RPMI8226 (cell line): ENCODE measurements at places on chromosomes 11 and 22.

GRCh38 chr22:47786650-47787290 lies 1024.3 kb downstream of the TBC1D22A start:
- no peak for DNase-seq

GRCh38 chr11:110971140-110971539 lies 258.9 kb upstream of the ARHGAP20 start:
- DNase-seq = no peak

GRCh38 chr22:48404801-48405447 lies 1422.7 kb downstream of the BRD1 start:
- DNase-seq = no peak

GRCh38 chr22:30396871-30397655 lies at the start of gene SEC14L2:
TSS of gene SEC14L2 (plus strand) at chr22:30397018. CDS start at chr22:30397117, 99 bp downstream.
- peak; percentile 33 for DNase-seq

DNA sequence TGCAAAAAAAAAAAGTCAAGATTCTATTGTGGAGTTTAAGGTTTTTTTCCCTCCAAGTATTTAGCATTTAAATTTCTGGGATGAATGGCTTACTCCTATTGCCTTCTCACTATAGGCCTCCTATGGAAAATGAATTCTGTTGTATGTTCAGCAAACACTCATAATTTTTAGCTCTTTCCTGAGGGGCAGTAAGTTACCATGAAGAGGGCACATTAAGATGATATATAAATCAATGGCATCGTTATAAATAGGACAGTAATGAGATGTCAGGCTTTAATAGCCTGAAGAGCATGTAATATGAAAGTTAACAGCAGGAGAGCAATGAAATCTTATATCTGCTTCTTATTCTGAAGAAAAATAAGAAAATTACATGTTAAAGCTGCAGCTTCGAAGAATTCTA lies 32.9 kb downstream of the C11orf87 start:
- no peak for DNase-seq

- no peak for DNase-seq
Measured at GRCh38 chr11:120268686-120269085, 28.7 kb downstream of the POU2F3 start.

- no peak for DNase-seq
Measured at GRCh38 chr11:114215871-114216795, 80.1 kb upstream of the NNMT start.

- DNase-seq = peak; percentile 78
Measured at GRCh38 chr22:35539910-35540594, 579 bp upstream of the RASD2 start.

GRCh38 chr11:29019960-29020683 lies 911.9 kb downstream of the METTL15 start:
- DNase-seq = no peak

GRCh38 chr22:30198921-30199320 lies 47.6 kb downstream of the LIF start:
- no peak for DNase-seq

DNA sequence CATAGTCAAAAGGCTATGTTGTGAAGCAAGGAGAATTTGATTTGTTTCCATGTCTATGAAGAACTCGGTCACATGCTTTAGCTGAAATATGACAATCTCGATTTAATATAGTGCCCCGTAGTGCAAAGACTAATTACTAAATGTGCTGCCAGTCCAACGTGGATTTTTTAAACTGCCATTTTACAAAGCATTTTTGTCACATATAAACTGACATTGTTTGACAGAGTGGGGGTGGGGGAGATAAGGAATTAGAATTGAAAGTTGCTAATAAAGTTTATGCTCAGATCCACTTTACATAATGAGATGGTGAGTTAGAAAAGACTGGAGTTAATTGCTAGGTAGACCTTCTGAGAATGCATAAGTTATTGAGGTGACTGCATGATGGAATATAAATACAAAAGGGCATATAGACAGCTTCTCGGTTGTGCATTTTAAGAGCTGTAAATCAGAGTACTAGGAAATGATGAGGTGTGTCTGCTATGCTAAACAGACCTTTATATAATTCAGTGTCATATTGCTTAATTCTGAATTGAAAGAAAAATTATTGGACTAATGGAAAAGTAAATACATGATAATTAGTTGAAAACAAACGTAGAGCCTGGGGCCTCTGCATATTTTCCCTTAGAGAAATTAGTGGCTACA lies 158.9 kb upstream of the MTNR1B start:
- no peak for DNase-seq

DNA sequence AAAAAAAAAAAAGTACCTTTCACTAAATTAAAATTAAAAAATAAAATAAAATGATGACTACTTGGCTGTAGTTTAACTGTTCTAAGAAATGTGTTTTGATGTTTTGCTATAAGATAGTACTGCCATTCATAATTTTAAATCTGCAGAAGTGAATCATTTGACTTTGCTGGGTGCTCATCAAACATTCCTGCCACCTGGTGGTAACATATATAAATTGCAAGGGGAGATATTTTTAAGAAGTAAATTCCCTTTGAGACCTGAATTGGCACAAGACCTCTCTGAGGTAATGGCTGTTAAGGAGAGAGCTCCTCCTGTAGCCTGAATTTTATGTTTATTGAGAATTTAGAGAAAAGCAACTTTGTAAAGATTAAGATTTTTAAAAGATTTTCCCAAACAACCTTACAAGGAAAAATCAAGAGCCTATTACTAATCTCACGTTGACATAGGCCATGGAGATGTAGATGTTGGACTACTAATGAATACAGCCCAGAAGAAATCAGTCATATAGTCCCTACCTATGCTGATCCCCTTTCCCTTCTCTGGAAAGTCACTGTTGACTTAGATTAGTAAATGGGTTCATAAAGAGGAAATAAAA lies 11.9 kb upstream of the NARS2 start:
- DNase-seq = peak; percentile 28

DNA sequence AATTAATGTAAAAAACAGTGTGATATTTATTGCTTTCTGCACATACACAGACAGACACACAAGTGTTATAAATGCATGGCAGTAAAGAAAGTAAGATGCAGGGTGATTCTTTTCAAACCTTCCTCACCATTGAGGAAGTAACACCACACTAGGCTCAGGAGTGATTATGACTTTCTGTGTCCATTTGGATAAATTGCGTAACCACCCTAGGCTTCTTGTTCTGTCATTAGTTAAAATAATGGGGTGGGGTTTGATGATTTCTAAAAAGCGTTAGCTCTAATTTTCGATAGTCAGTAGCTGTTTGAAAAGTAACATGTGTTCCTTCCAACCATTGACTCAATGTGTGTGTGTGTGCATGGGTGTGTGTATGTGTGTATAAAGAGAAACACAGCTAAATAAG lies 1080.2 kb downstream of the NTM start:
- no peak for DNase-seq

DNA sequence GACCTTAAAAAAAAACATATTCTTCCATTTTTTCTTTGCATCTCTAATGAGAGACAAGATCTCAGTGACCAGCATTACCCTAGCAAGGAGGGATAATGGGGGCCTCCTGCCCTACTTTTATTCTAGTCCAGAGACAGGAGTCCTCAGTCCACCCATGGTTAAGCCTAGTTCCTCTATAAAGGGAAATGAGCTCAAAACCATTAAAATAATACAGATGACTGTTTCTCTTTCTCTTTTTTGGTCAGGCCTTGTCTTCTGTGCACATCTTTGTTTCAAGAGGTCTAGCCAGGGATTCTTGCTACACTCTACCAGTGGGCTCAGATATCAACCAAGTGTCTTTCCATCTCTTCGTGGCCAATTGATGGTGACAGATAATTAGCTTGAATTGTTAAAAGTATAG lies 73.1 kb downstream of the MPPED2 start:
- DNase-seq = no peak

GRCh38 chr22:17733466-17733865 lies 40.8 kb downstream of the BID start:
- no peak for DNase-seq

DNA sequence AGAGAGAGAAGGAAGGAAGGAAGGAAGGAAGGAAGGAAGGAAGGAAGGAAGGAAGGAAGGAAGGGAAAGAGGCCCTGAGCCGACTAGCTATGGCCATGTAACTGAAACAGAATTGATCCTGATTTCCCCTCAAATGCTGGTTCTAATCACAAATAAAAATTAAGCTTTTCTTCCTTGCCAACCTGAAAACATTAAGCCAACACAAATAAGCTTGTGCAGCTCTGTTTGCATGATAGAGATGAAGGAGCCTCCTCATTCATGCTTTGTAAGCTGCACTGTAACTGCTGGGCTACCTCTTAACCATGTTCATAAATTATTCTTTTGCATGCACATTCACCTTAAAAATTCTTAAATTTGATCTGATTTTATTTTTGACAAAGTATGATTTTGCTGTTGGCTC lies 27.7 kb upstream of the APOL5 start:
- DNase-seq = no peak

DNA sequence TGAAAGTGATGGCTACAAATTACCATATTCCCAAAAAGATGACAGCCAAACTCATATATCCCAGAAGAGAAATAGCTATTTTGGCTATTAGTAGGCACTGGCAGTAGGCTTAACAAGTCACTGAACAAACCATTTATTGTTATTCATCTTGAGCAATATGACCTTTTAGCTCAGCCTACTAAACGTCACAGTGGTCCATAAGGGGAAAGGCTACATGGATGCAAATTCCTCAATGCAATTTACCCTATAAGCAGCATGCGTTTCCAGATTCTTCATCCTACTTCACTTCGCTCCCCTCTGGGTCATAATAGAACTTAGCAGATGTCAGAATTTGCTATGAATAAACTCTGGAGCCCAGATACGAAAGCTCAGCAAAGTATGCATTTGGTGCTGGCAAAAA lies 114.0 kb downstream of the SIK3 start:
- no peak for DNase-seq

- peak; percentile 50 for DNase-seq
Measured at GRCh38 chr22:37906364-37907008, 389 bp downstream of the MICALL1 start.

GRCh38 chr11:3043315-3043871 lies 13.8 kb downstream of the CARS1 start:
- no peak for DNase-seq

GRCh38 chr11:113198972-113199661 lies 115.3 kb upstream of the TTC12 start:
- DNase-seq = no peak

DNA sequence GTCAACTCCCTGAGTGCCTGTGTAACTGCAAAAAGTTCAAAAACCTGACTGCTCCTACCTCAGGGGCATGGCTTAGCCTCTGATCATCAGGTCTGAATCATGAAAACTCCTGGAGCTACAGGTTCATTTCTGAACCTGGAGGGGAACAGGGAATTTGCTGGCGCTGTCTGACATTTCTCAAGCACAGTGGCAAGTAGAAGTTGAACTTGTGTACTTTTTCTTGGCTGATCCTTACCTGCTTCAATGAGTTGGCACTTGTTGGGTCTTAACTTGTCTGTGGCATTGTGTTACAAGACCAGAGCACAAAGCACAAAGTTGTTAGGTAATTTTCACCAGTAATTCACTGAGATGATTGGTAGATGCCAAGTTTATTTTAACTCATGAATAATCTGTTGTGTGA lies 3.3 kb downstream of the TMEM109 start:
- DNase-seq = no peak

DNA sequence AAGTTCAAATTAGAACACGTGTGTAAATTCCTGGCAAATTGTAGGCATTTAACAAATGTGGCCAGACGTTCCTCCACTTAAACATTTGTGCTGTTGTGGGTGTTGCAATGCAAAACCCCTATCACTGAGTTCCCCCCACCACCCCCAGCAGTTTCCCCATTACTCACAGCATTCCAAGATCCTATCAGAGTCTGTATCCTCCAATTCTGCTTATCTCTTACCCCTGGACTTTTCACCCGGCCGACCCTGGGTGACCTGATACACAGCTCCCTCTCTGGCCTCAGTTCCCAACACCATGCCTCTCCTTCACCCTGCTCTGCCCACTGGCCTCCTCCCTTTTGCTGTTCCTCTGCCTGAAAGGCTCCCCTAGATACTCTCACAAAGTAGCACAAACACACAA lies 31.4 kb upstream of the AQP11 start:
- no peak for DNase-seq

DNA sequence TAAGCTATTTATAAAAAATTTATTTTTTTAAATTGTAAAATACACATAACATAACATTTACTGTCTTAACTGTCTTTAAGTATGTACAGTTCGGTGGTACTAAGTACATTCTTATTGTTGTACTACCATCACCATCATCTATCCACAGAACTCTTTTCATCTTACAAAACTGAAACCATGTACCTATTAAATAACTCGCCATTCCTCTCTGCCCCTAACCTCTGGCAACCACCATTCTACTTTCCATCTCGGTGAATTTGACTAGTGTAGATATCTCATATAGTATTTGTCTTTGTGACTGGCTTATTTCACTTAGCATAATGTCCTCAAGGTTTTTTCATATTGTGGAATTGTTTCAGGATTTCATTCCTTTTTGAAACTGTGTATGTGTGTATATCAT lies 22.6 kb downstream of the USP47 start:
- no peak for DNase-seq

DNA sequence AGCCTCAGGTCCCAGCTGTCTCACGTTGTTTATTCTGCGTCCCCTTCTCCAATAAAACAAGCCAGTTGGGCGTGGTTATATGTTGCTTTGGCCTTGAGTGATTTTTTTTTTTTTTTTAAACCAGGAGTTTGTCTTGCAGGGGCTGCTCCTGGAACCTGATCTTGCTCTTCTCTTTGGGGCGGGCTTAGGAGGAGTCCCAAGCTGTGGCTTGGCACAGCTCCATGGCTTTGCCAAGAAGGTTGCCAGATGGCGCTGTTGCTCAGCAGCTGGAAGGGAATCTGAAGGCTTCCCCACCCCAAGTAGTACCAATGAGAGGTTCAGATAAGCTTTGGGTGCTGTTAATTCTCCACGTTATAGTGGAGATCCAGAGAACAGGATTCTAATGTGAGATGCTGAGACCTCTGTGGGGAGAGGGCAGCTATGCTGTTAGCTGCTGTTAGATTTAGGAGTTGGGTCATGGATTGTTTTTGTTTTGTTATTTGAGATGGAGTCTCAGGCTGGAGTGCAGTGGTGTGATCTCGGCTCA lies 2.0 kb upstream of the FERMT3 start:
- peak; percentile 97 for DNase-seq

DNA sequence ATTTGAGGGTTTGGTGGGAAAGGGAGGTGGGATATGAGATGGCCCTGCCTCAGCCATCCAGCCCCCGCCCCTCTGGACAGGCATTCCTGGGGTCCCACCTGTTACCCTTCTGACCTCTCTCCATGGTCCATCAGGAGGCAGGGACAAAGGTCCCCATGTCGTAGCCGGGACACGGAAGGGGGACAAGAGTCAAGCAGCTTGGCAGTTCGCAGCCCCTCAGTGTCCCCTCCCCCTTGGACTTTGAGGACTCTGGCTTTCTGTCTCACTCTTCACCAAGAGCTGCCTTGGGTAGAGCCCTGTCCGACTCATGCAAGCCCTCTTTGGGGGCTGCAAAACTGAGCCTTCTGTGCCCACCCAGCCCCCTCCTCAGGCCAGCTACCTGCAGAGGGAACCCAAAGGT lies 30.2 kb downstream of the TRIM29 start:
- no peak for DNase-seq

GRCh38 chr22:47691152-47691895 lies 928.9 kb downstream of the TBC1D22A start:
- no peak for DNase-seq

- DNase-seq = no peak
Measured at GRCh38 chr11:83725269-83725560, 439.0 kb upstream of the CCDC90B start.

- DNase-seq = no peak
Measured at GRCh38 chr22:45603619-45604018, 68.0 kb upstream of the ATXN10 start.
